ENCODE measurements at places on chromosomes 7 and 10.
A peak's percentile ranks its signal among the peaks of the same experiment; 100 is the strongest.

GRCh38 chr10:43931308-43931930 lies 282.7 kb upstream of the ZNF32 start:
- no peak for DNase-seq

- peak; percentile 68 for DNase-seq
Measured at GRCh38 chr7:80940539-80941207, 21.8 kb upstream of the SEMA3C start.

- peak; percentile 28 for DNase-seq
Measured at GRCh38 chr7:2523461-2523936, 3.9 kb downstream of the LFNG start.

DNA sequence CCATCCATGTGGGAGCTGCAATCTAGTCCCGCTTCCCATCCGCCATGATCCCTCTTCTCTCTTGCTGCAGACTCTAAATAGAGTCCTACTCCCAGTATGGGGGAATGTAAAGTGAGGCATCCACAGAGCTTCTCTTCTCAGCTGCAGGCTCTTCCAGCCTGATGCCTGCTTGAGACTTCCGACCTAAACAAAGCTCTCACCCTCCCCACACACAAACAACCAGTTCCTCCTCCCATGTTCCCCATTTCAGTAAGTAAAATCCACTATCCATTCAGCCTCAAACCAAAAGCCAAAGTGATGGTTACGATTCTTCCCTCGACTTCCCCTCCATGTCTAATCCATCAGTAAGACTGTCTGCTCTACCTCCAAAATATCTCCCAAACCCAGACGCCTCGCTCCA lies 108.2 kb upstream of the NFE2L3 start:
- no peak for DNase-seq

- no peak for DNase-seq
Measured at GRCh38 chr7:137943132-137943551, 58.7 kb downstream of the CREB3L2 start.

DNA sequence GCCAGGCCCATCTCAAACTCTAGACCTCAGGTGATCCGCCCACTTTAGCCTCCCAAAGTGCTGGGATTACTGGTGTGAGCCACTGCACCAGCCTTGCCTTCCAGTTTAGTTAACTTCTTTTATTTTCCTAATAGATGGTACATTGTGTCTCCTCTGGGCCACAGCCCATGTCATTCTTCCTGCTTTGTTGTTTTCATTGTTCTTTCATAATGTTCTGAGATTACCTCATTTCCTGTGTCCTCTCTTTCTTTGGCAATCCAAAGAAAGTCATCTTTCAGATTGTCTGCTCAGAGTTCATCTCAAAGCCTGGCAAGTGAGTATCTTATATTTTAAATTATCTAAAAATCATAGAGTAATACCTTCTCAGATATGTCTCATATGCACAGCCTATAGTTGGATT lies at the start of gene OLAH:
Gene OLAH, plus strand, starts transcription at position 270 of the 400 bp plus-strand sequence. CDS start 3,346 bp downstream, outside the sequence.
- DNase-seq: no peak

- DNase-seq: peak; percentile 98
Measured at GRCh38 chr10:112811741-112812551, 138.1 kb upstream of the TCF7L2 start.

DNA sequence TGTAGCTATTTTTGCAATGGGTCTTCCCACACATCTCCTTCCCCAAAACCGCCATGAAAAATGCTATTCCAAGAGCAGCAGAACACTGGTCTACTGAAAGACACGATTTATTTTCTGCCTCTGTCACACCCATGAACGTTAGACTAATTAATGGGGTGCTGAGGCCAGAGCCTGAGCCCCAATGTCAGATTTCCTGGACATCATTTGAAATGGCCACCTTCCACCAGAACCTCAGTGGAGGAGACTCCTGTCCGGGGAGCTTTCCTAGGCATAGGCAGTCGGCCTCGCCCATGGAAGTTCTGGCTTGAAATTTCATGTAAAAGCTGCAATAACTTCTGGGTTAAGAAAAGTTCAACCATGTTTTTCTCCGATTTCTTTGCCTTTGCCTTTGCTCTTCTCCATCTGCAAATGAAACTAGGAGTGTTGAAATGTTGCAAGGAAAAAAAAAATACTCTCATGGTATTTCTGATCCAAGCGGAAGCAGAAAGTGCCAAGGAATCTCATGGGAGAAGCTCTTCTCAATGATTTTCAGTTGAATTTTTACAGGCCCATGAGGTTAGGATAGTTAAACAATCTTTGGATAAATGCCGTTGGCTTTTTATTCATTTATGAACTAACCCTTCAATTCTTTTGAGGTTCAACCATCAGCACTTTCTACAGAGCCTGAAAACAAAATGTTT lies 570.8 kb upstream of the MGMT start:
- DNase-seq: no peak

DNA sequence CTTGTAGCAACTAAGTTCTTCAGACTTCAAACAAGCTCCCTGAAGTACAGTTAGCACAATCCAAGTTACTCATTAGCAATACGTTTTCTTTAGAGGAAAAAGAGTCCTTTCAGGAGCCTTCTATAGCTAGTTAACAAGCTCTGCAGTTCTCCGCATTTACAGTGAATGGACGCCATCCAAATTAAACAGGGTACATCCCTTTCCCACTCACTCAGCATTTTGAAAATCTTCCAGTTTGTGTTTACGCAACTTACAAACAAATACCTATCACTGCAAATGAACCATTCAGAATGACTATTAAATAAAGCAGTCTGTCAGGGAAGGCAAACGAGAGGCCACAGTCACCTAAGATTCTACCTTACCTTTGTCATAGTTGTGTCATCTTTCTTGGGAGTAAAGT lies 84.5 kb downstream of the RNF32 start:
- no peak for DNase-seq

DNA sequence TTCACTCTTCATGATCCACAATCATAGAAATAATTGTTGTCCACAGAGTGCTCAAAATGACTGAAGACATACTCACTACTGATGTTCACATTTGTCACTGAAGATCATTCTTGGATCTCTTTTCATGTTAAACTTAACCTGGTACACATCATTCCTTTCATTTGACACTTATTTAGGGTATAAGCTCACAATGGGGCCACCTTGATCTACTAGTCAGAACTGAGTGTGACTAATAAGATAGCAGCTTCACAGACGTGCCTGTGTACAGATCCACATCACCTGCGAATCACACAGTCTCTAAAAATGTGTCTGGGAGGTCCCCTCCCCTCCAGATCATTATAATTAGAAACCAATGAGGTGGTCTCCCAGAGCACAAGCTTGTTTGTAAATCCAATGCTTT lies 21.8 kb downstream of the GAD2 start:
- no peak for DNase-seq

DNA sequence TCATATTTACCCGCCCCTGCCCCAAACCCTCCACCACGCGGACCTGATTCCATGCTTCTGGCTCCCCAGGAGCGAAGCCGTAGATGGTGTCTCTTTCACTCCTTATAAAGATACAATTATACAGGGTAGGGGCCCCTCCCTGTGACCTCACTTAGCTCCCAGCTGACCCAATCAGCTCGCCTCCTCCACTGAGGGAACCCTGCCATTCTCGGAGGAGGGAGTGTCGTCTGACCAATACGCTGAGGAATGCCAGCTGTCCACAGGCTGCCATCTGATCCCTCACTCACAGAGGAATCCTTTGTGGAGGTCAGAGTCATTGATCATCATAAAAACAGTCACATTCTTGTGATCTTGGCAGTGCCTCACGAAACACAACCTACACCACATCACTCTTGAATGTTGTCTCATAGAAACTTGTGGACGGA lies 67.5 kb upstream of the INSIG1 start:
- peak; percentile 100 for DNase-seq

DNA sequence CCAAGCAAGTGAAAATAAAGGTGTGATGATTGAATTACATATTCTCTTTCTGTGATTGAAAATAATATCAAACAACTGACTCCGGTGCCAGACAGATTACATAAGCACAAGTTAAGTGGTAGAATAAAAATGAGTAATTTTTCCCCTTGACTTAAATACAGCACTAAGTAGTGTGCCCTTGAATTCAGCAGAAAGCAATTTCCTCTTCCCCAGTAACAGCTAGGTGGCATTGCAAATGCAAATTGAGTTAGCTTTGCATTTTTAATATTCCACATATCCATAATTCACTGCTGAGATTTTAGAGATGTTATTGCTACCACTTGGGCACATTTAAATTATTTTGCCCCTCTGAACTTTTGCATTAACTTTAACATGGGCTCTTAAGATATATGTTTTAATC lies 89.8 kb upstream of the NPVF start:
- no peak for DNase-seq

GRCh38 chr7:14936554-14936953 lies 34.0 kb upstream of the DGKB start:
- DNase-seq: peak; percentile 89

DNA sequence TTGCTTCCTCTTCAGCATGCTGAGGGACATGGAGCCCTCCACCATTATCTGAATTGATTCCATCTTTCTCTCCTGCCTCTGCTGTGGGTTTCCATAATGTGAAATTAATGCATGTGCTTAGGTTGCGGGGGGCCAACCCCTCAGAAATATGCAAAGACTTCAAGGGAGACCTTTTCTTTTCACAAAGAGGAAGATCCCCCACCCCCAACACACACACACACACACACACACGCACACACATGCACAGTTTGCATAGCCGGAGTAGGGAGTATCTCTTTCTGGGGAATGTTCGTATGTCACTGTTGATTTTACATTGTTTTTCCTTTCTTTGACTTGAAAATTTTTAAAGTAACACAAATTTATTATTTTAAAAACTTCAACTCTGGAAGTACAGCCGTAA lies 193.5 kb downstream of the MGMT start:
- DNase-seq: no peak

- DNase-seq: no peak
Measured at GRCh38 chr10:83816942-83817341, 322.4 kb upstream of the GHITM start.

GRCh38 chr10:47353351-47353750 lies 5.2 kb downstream of the RBP3 start:
- DNase-seq: no peak

GRCh38 chr7:144398911-144399310 lies 4.6 kb downstream of the NOBOX start:
- no peak for DNase-seq

- DNase-seq: peak; percentile 75
Measured at GRCh38 chr7:38796626-38797501, 112.1 kb downstream of the VPS41 start.

DNA sequence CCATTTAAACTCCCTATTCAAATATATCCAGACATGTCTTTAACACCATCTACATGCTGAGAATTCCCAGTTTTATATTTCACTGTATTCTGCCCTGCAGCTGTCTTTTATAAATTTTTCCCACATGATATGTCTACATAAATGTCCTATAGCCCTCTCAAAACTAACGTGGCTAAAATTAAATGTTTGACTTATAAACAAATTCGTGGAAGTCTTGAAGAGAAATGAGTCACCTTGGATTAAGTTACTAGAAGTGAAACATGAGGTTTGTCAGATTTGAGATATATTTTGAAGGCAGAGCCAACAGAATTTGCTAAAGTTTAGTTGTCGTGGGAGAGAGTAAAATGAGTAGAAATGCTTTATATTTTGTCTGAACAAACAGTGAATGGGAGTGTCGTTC lies 386.9 kb upstream of the CNTNAP2 start:
- no peak for DNase-seq

GRCh38 chr10:68938117-68938516 lies 17.9 kb upstream of the DDX21 start:
- DNase-seq: peak; percentile 13

DNA sequence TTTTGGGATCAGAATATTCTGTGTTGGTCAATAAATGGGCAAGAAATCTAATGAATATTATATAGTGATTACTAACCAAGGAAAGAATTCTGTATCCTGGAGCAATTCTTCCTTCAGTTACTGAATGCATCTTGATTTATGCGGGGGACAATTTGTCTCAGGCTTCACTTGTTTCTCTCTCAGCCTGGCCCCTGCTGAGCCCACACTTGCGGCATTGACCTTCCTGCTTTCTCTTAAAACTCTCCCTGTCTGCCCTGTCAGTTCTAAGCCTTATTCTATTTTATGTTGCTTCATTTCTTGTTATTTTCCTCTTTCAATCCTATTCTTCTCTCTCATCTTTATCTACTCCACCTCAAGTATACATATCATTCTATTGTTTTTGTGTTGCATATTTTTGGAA lies 122.1 kb upstream of the TPK1 start:
- no peak for DNase-seq

DNA sequence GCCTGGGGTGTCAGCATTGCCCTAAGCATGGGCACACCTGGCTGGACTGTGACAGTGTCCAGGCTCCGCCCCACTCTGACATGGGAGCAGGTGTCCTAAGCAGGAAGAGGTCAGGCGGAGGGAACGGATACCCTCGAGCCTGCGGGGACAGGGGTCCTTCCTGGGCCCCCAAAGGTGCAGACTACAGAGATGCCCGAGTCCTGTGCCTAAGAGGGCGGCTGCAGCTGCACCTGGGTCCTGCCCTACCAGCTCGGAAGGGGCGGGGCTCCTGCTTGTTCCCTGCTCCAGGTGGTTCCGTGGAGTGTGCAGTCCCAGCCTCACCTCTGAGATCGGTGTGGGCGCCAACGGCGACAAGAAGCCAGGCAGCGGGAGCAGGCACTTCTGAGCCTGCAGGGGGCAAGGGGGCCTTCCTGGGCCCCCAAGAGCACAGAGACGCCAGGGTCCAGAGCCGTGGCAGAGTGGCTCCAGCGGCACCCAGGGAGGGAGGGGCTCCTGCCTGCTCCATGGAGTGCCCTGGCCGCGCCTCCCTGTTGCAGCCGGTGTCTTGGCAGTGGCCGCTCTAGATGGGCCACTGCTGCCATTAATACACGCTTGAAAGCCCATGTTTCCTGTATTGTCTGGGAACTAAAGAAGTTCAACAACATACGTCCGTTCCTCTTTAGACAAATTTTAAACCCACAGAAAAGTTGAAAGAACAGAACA lies 64.5 kb upstream of the CACNA2D1 start:
- no peak for DNase-seq

DNA sequence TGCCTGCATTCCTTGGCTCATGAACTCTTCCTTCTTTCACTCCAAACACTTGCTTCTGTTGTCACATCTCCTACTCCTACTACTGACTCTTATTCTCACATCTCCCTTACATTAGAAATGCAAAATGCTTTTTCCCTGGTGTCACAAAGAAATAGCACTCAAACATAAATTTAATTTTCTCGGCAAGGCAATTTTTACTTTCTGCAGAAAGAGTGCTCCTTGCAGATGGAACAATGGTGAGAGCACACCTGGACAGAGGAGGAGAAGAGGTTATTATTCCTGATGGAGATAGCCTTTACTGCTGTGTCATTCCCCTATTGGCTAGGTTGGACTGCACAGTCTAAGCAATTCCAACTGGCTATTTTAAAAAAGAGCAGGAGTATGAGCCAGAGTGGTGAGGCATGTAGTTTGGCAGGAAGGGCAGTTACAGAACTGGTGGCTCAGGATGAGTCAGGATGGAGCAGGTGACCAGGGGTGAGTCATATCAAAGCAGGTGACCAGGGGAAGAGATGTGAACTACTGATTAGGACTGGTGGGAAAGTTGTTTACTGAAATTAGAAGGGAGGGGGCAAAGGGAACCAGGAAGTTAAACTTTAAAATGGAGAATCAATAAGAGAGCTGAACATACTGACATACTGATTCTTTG lies 52.9 kb downstream of the CYP2C9 start:
- DNase-seq: no peak
